ENCODE measurements at places on chromosomes 3 and 15.
A peak's percentile ranks its signal among the peaks of the same experiment; 100 is the strongest.

GRCh38 chr3:46215810-46216414 lies 7.8 kb upstream of the CCR1 start:
- no peak for DNase-seq

GRCh38 chr3:14487086-14487485 lies 53.1 kb downstream of the GRIP2 start:
- DNase-seq = no peak

DNA sequence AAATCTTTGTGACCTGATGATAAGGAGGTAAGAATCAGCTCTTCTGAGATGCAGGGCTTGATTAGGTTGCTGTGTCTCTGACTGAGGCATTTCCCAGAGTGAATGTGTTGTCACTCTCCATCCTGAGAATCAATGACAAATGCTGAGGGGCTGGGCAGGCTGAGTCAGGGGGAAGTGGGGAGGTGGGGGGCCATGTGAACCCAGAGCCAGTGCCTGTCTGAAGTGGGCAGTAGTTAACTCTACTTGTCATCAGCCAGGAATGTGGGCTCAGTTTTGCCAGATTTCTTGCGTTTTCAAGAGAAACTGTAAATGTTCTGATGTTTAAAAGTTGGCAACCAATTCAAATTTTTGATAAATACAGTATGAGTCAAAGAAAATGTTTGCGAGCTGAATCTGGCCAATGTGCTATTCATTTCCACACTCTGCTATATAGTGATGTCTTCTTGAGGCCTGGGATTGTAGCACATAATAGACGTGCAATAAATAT lies 3.1 kb upstream of the BNC1 start:
- DNase-seq = no peak

DNA sequence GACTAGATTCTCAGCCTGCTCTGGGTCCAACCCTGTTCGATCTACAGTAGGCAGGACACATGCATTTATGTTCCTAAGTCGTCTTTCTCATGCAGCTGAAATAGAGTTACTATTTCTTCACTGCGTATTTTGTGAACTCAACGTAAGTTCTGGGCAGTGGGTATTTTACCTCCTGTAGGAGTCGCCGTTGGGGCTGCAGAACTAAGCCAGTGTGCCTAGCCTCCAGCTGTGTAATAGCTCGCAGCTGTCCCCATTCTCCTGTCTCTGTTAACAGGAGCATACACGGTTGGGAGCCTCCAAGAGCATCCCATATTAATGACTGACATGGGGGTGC lies 58.4 kb upstream of the HRH1 start:
- DNase-seq = no peak

DNA sequence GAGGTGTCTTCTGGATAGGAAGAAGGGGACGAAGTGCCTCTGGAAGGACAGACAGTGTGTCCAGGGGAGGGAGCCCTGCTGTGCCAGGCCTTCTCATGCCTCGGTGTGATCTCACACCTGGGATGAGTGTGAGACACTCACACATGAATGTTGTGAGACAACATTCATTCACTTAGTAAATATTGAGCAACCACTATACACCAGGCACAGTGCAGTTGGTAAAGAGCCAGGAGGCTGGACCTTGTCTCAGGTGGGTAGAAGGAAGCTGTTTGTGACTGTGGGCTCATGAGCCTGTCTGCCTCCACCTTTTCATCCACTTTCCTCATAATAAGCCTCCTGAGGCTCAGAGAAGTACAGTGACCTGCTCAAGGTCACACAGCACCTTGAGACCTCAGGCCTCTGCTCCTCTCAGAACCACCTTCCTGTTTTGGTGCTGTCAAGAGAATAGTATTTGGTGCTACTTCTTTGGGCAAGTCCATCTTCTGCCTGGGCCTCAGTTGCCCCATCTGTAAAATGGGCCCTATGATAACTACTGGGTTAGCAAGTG lies 20.9 kb downstream of the SLC6A6 start:
- DNase-seq = peak; percentile 74

- no peak for DNase-seq
These were observed 1.9 kb downstream of the RAB6B start for GRCh38 chr3:133893683-133894352.

GRCh38 chr3:124784686-124785382 lies 54.6 kb downstream of the UMPS start:
- no peak for DNase-seq

DNA sequence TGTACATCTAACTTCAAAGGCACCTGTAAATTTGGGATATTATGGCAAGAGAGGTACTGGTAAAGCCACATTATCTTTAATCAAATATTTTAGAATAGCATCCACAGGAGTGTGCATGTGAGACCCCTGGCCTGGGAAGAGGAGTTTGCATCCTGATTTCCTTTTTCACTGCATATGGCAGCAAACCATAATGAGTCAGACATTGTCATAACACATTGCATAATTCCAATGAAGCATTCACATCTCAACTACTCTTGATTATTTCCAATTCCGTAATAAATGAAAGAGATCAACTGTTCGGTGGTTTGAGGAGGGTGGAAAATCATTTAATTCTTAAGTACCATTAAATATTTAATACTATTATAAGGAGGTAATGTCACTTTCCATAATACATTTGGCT lies 215.0 kb downstream of the MECOM start:
- no peak for DNase-seq
